AG10803 (cell line): ENCODE measurements at places on chromosomes 12 and 14.

- DNase-seq: peak; percentile 18
Observed at GRCh38 chr12:2974560-2974971, 15.4 kb downstream of the TEAD4 start.

DNA sequence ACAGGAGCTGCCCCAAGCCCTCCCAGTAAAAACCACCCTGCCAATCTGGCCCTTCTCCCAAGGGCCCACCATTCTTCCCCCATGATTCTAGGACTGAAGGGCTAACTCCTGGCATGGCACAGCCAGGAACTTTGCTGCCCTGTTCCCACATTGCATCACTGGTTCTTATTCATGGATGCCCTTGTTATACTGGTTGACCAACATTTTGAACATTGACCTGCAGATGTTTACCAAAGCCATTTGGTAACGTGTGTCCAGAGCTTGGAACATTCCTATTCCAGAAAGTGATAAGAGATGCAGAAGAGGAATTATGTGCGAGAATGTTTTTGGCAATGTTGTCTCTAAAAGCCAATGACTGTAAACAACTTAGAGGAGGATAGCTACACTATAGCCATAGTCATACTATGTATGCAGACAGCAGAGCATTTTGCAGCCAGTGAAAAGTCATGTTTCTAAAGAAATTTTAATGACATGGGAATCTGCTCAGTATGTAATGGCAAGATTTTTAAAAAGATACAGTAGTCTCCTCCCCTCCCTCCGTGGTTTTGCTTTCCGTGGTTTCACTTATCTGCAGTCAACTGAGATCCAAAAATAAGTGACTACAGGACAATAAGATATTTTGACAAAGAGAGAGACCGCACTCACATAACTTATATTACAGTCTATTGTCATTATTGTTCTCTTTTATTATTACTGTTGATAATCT, 108.8 kb downstream of the DAAM1 start:
- DNase-seq: no peak

DNA sequence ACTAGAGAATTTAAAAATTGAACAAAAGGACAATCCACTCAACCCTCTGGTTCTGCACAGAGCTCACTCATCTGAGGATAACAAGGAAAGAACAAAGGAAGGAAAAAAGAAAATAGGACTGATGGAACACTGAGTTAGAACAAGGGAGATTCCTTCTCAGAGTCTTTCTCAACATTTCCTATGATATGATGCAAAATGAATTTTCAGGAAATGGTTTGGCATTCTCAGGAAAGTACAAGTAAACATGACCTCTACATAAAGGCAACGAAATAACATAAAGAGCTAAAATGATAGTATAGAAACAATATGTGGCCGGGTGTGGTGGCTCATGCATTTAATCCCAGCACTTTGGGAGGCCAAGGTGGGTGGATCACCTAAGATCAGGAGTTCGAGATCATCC, 135.8 kb downstream of the ITPR2 start:
- DNase-seq: no peak

DNA sequence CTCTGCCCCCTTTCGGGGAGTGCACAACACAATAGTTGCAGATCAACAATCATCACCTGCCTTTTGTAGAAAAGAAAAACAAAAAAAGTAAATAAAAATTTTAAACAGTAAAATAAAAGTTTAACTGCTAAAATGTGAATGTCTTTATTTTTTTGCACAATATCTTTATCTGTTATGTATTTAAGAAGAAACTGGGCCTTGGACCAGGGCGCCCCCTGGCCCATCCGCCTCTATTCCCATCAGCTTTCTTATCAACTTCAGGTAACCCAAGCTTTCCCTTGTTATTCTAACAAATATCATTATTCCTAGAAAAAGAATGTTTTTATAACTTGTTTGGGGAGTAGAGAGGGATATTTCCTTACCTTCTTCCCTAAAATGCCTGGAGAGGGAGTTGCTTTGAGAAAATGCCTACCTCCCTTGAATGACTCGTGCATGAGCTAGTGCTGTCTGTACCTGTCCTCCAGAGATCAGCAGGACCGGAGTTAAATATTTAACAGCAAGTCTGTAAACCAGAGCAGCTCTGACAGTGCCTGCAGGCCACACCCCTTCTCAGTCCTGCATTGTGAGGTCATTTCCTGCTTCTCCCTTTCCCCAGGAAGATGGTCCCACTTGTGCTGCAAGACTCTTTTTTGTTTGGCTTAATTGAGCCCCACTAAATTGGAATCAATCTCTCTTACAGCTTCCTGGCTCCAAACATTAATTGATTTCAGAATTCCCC, 192.8 kb upstream of the RGS6 start:
- no peak for DNase-seq

DNA sequence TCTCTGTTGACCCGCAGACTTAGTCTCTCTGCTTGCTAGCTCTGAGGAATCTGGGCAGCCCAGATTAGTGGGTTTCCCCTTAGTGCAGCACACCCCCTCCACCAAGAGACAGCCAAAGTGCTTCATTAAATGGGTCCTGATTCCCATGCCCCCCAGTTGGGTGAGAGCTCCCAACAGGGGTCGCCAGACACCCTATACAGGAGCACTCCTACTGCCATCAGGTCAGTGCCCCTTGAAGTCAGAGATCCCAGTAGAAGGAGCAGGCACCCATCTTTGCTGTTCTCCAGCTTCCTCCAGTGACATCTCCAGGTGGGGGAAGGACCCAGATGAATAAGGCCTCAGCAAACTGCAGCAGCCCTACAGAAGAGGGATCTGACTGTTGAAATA, 36.7 kb upstream of the C14orf132 start:
- no peak for DNase-seq

- DNase-seq: peak; percentile 82
Observed at GRCh38 chr12:83016218-83016835, 329.6 kb downstream of the TMTC2 start.

DNA sequence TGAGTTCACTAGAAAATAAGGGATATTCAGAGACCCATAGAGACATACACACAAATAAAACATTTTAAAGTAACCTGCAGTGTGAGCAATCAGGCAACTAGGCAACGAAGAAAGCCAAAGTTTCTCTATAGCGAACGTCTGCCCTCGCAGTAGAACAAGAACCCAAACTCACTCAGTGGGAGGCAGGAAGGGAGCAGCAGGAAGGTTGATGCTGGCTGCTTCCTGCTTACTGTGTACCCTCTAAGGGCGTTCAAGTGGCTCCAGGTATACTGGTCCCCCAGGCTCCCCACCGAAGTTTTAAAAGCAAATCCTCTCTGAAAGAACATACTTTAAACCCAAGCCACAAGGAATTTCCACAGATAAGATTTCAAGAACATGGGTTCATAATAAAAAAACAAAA, 249.3 kb downstream of the FOXN3 start:
- DNase-seq: no peak

DNA sequence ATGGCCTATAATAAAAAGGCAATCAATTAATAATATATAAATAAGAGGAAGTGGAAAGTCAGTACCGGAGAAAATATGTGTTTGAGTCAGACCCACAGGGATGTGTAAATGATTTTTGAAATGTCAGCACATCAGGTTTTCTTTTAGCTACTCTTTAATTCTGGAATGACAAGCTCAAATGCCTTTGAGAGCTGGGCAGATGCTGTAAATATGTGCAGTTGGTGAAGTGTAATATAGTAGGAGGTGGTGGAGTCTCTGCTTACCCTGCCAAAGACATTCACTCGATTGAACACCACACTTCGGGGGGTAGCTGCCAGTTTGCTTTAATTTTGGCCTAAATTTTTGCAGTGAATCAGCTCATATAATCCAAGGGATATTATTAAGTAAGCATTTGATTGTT, 93.0 kb downstream of the PLEKHA5 start:
- peak; percentile 53 for DNase-seq

DNA sequence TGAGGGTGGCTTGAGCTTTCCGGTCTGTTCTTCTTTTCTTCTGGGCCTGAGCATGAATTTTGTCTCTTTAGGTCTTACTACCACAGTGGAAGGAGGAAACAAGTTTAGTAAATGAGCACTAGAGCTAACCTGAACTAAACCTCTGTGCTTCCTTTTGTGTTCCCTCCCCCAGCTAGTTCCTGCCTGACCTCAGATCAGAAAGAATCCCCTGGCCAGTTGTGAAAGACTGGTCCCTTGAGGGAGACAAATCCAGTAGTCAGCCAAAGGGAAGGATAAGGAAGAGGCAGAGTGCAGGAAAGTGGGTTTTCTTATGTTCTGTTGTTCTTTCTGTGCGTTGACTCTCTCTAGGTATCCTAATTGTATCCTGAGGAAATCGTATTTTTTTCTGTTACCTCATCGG, 17.5 kb downstream of the ZNF664 start:
- DNase-seq: peak; percentile 77

GRCh38 chr14:24710403-24711112, 76.6 kb upstream of the GZMB start:
- DNase-seq: peak; percentile 62

- DNase-seq: peak; percentile 86
Observed at GRCh38 chr12:106309671-106310505, 7.4 kb downstream of the TCP11L2 start.

GRCh38 chr14:69355154-69355597, 42.9 kb downstream of the ERH start:
- DNase-seq: no peak

DNA sequence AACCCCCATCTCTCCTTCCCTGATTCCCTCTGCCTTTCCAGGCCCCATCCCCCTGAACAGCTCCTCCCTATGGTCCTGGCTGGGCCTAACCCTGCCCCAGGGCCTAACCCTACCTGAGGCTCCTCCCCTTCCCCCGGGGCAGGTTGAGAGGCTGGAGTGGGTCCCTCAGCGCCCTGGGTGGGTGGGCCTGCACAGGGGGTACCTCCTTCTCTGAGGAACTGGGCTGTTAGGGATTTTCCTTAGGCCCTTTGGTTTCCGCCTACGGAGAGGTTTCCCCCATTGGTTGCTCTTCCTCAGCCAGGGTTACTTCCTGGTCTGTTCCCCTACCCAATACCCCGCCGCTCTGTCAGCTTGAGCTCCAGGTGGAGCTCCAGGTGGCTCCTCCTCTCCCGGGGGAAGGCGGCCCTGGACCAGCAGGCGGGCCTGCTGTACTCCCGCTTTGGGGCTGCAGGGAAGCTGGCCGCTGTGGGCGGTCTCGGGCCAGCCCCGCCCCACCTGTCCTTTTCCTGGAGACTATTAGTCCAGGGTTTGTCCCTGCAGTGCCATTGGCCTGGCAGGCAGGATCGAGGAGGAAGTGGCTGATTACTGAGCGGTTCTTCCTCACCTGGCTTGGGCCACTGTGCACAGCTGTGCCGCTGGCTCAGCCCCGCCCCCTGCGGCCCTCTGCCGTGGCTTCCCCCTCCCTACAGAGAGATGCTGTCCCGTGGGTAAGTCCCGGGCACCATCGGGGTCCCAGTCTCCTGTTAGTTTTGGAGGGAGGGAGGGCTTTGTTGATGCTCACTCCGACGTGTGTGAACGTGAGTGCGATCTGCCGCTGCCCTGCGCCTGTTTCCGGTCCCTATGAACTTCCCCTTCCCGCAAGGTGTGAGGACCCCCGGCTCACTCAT, 2.5 kb downstream of the C12orf57 start:
- DNase-seq: no peak

- peak; percentile 47 for DNase-seq
Observed at GRCh38 chr12:48882315-48882687, 16.6 kb upstream of the RND1 start.

- peak; percentile 40 for DNase-seq
Observed at GRCh38 chr12:87953256-87953860, 75.8 kb downstream of the C12orf50 start.

DNA sequence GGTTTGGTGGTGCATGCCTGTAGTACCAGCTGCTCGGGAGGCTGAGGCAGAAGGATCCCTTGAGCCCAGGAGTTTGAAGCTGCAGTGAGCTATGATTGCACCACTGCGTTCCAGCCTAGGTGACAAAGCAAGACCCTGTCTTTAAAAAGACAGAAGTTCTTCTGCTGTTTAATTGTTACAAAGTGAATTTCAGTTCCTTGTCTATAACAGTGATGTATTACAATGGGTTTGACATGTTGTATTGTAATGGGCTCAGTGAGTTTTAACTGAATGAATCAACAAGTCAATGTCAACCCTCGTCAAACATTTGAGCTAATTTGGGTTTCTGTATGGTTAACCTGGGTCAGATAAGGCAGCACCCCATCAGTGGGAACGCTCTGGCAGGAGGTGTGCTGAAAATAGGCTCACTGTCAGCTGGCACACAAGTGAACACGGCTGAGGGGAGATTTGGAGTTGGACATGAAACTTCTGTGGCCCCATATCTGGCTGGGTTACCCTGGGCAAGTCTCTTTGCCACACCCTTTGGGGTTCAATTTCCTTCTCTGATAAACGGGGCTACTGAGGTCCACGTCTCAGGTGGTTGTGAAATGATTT, 14.0 kb upstream of the TRPV4 start:
- no peak for DNase-seq

GRCh38 chr12:92657770-92658169, 45.0 kb upstream of the PLEKHG7 start:
- DNase-seq: no peak

- peak; percentile 55 for DNase-seq
Observed at GRCh38 chr14:90903101-90903500, 86.9 kb upstream of the TTC7B start.

DNA sequence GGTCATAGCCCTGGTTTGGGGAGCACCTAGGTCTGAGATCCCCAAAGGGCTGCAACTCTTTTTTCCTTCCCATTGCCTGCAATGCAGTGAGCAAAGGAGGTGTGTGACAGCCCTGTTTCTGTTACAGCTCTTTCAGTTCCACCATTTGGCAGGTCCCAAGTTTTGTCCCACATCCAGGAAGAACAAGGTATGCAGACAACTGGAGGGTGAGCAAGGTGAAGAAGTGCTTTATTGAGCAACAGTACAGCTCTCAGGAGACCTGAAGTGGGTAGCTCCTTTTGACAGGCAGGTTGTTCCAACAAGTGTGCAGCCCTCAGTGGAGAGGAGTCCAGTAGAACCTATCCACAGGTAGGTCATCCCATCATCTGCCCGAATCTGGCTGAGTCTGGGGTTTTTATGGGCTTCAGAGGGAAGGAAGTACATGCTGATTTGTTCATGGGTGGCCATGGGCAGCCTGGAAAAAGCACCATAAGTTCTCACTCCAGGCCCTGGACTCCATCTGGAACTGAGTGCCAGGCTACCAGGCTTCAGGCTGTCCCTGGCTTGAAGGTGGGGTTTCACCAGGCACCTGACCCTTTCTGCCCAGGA, 62.8 kb upstream of the NAV3 start:
- DNase-seq: no peak

DNA sequence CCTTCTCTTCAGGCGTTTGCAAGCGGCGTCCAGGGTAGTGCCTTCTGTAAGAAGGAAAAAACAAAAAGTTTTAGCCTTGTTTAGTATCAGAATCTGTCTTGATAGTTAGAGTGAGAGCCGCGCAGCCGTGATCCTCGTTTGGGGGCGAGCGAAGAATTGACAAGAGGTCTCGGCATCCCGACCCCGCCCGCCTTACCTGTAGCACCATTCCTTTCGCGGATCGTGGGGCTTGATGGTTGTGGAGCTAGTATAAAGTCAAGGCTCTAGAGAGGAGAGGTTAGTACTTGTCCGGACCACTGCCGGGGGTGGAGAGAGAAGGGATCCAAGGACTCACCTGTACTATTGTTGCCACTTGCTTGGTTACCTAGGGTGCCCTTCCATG, 494 bp downstream of the TMTC3 start:
- no peak for DNase-seq

GRCh38 chr12:94706250-94706661, 55.9 kb upstream of the TMCC3 start:
- no peak for DNase-seq
